ENCODE measurements at places on chromosomes 5 and 9.

- no peak for DNase-seq
Measured at GRCh38 chr5:38543074-38543473, 13.4 kb downstream of the LIFR start.

- no peak for DNase-seq
Measured at GRCh38 chr5:147523069-147523468, 13.2 kb upstream of the DPYSL3 start.

DNA sequence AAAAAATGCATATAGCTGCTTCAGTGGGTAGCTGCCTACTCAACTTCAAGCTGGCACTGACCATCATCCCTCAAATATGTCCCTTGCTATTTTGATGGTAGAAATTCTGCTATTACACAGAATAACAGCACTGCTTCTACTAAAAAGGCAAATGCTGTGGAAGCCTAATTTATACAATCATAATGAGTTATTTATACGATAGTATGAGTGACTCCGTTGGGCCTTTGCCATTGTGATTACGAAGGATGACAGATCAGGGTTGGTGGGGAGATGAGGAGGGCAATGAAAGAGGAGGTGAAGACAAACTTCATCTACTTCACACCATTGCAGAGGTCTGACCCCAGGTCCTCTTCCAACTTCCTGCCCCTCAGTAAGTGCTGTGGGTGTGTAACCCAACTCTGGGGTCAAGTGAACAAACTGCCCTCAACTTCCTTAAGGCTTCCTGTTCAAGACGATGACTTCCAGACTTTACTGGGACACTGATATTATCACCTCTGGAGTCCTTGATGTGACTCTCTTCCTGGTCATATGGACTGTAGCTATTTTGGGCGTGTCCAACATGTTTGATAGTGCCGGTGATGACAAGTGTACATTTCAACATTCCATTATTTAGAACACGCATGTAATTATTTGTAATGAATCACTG, 74.1 kb upstream of the RPS23 start:
- no peak for DNase-seq

DNA sequence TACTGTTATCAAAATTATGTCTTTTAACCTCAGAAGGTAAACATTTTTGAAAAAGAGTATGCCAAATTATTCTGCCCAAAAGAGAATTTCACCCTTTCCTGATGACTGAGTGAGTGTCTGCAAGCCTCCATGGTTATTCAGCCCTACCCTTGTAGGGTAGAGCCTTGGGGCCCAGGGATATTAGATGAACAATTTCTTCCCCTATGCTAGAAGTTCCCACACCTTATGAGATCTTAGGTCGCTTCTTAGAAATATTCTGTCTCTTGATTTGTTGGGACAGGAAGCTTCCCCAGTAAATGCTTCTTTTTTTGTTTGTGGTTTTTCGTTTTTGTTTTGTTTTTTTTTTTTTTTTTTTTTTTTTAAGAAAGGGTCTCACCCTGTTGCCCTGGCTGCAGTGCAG, 3.1 kb downstream of the CRB2 start:
- DNase-seq = no peak

DNA sequence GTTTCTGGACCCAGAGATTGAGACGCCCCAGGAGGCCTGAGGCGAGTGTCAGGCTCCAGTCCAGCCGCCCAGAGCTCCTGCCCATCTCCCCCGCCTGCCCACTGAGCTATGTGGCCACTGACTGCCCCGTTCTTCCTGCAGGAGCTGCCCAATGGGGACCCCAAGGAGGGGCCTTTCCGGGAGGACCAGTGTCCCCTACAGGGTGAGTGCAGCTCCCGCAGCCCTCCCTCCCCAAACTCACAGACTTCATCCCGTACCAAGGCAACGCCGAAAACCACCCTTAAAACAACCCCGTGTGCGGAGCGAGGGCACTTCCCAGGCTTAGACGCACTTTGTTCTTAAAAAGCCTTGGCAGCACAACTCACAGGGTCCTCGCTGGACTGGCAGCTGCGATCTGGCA, 23.4 kb downstream of the NKD2 start:
- DNase-seq = no peak

DNA sequence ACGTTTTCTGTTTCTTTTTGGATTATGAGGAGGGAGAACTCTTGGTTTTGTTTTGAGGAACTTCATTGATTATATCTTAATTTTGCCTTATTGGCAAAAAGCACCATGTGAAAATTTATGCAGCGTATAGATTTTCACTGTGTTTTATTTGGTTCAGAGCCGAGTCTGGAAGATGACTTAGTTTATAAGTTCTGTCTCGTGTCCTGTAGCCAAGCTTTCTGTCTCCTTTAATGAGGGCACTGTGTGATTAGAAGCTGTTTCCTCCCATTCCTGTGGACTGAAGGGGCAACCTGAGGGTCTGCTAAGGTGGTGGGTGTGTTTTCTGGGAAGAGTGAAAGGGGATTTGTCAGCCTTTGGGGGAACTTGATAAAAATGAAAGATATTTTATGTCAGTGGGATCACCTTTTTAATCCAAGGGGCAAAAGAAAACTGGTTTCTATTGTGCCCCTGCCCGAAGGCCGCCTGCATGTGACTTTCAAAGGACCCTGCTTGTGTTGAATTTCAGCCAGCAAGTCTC, 262.1 kb downstream of the FANCC start:
- DNase-seq = no peak

- peak; percentile 71 for DNase-seq
Measured at GRCh38 chr5:36457511-36458270, 148.7 kb upstream of the SLC1A3 start.

- DNase-seq = no peak
Measured at GRCh38 chr5:145553177-145553576, 282.0 kb downstream of the PRELID2 start.
